ENCODE measurements at places on chromosomes 2 and 18. TPM values are rescaled to one million over a fixed set of nuclear protein-coding genes. Genes with fewer than 3 reads are reported as not detected.

IL18R1 gene
- 3.3 TPM for total RNA-seq

C1QL2 gene
- not detected for total RNA-seq

GREB1 gene
- total RNA-seq: 6.1 TPM

TFCP2L1 gene
- 64.1 TPM for total RNA-seq

CCDC74A gene
- total RNA-seq: 3.9 TPM

DYNAP gene
- not detected for total RNA-seq

EFR3B gene
- total RNA-seq: 1.4 TPM

PIEZO2 gene
- total RNA-seq: 0.76 TPM

LIMS2 gene
- total RNA-seq: 21.1 TPM

ADCYAP1 gene
- total RNA-seq: not detected

CCDC68 gene
- total RNA-seq: 0.19 TPM

PAIP2B gene
- total RNA-seq: 21.0 TPM

DNAJC5G gene
- not detected for total RNA-seq

IL1R1 gene
- 57.1 TPM for total RNA-seq

CPLX4 gene
- not detected for total RNA-seq

KCNG2 gene
- not detected for total RNA-seq

IL36B gene
- 7.9 TPM for total RNA-seq

ASXL3 gene
- total RNA-seq: 0.11 TPM

TEKT4 gene
- not detected for total RNA-seq

SH2D6 gene
- total RNA-seq: not detected

DES gene
- 30.2 TPM for total RNA-seq

GAREM2 gene
- 0.80 TPM for total RNA-seq

FBXO41 gene
- total RNA-seq: 1.1 TPM

SERPINB3 gene
- total RNA-seq: 24.8 TPM

ZNF396 gene
- 1.6 TPM for total RNA-seq

SCN7A gene
- total RNA-seq: 4.6 TPM

TRAF3IP1 gene
- 10.2 TPM for total RNA-seq

SPRED2 gene
- total RNA-seq: 18.9 TPM

EPB41L3 gene
- total RNA-seq: 14.4 TPM

HTR2B gene
- total RNA-seq: not detected

ALK gene
- total RNA-seq: 0.32 TPM

LYPD6B gene
- total RNA-seq: 129 TPM

DOK6 gene
- total RNA-seq: 0.21 TPM

CYP27C1 gene
- 1.8 TPM for total RNA-seq

STEAP3 gene
- 19.9 TPM for total RNA-seq

MC4R gene
- not detected for total RNA-seq

DNAJC27 gene
- total RNA-seq: 5.1 TPM

MC5R gene
- 0.26 TPM for total RNA-seq

XIRP2 gene
- not detected for total RNA-seq

EMILIN1 gene
- total RNA-seq: 4.7 TPM

ANKRD29 gene
- 6.1 TPM for total RNA-seq

AFF3 gene
- total RNA-seq: 3.6 TPM

GATA6 gene
- 2.9 TPM for total RNA-seq

MARCHF4 gene
- 0.49 TPM for total RNA-seq

GPR39 gene
- 1.6 TPM for total RNA-seq

RAB27B gene
- total RNA-seq: 19.8 TPM

ACTR3 gene
- total RNA-seq: 114 TPM

SCN9A gene
- 6.5 TPM for total RNA-seq

IL1RL1 gene
- 0.98 TPM for total RNA-seq

HRH4 gene
- total RNA-seq: 0.40 TPM

APLF gene
- total RNA-seq: 9.9 TPM

DQX1 gene
- 2.7 TPM for total RNA-seq

TRIM54 gene
- total RNA-seq: not detected

BARD1 gene
- total RNA-seq: 75.9 TPM

All from suprapubic skin (tissue), 4 donors.